ENCODE measurements at places on chromosomes 3 and 15.

DNA sequence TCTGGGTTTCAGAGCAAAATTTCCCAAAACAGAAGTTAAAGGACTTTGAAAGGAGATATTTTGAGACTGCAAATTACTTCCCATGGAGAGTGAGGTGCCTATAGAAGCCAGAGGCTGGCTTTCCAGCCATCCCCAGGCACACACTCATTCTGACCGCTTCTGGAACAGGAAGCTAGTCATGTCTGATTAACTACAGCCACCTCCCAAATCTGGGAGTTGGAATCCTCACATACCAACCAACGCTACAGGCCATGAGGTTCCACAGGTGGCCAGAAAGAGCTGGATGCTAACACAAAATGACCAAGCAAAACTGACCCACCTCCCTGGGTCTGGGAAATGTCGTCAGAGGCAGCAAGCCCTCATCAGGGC, 87.2 kb downstream of the SNRK start:
- DNase-seq, result no peak

DNA sequence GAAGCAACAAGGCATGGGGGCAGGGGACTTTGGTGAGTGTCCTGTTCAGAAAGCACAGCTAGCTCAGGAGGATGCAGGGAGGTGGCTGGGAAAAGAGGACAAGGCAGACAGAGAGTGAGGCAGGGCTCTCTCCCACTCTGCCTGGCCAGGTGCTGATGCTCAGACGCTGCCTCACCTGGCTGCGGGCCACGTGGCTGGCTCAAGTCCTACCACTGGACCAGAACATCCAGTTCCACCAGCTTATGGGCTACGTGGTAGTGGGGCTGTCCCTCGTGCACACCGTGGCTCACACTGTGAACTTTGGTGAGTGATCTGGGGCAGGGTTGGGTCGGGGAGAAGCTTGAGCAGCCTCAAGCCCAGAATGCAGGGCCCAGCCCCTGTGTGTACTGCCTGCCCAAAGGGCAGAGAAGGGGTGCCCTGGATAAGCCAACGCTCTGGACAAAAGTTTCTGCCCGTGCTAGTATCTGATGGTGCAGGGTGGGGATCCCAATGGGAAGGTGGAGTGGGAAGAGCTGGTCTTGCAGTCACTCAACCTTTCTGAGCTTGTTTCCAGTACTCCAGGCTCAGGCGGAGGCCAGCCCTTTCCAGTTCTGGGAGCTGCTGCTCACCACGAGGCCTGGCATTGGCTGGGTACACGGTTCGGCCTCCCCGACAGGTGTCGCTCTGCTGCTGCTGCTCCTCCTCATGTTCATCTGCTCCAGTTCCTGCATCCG, 20.9 kb downstream of the NOX5 start:
- DNase-seq, result no peak

DNA sequence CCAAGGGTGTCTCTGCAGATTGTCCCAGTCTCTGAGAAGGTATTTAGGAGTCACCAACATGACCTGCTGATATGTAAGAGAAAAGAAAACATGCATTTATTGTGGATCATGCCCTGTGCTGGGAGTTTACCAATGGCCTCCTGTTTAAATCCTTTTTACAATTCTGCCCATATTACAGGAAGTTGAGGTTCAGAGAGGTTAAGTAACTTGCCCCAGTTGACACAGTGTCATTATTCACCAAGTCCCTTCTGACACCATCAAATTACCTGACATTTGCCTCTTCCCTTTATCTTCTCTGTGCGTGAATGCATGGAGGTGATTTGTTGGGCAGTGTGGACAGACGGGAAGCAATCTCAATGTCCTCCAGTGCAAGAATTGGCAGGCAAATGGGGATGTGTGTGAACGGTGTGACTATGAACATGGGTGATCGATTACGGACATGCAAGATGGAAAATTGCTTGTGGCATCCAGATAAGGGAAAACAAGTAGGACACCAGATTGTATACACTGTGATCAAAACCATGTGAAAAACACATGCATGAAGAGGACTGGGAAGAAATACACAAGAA, 27.3 kb downstream of the ZNF710 start:
- no peak for DNase-seq

- peak; percentile 82 for DNase-seq
Observed at GRCh38 chr15:78374436-78375393, 34.6 kb downstream of the CRABP1 start.

DNA sequence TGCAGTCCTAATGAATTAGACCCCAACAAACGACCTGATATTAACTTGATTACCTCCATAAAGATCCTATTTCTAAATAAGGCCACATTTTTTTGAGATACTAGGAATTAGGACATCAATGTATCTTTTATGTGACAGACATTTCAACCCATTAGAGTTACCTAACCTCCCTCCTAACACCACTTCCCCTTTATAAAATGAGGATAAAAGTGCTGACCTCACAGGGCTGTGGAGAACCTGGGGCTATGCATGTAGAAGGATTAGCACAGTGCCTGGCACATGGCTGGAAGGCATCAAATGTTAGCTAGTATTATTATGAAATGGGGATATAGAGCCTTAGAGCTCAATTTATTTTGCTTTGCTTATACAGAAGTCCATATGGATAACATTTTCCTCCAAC, 53.5 kb upstream of the LRRN1 start:
- DNase-seq, result no peak

DNA sequence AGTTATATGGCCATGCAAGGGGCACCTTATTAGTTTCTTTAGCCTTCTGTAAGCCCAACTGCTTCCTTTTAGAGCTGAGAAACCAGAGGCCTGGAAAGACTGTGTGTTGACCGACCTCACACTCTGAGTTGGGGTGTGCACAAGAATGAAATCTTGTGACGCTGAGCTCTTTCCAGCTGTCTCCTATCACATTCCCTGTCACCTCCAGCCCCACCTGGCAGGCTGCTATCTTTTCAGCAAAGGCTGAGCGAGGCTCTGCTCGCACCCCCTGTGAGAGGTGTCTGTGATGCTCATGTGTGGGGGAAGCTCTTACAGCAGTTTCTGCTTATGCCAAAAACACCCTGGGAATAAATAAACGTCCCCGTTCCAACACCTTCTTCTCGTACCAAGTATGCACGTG, 27.0 kb upstream of the LPP start:
- DNase-seq, result no peak

DNA sequence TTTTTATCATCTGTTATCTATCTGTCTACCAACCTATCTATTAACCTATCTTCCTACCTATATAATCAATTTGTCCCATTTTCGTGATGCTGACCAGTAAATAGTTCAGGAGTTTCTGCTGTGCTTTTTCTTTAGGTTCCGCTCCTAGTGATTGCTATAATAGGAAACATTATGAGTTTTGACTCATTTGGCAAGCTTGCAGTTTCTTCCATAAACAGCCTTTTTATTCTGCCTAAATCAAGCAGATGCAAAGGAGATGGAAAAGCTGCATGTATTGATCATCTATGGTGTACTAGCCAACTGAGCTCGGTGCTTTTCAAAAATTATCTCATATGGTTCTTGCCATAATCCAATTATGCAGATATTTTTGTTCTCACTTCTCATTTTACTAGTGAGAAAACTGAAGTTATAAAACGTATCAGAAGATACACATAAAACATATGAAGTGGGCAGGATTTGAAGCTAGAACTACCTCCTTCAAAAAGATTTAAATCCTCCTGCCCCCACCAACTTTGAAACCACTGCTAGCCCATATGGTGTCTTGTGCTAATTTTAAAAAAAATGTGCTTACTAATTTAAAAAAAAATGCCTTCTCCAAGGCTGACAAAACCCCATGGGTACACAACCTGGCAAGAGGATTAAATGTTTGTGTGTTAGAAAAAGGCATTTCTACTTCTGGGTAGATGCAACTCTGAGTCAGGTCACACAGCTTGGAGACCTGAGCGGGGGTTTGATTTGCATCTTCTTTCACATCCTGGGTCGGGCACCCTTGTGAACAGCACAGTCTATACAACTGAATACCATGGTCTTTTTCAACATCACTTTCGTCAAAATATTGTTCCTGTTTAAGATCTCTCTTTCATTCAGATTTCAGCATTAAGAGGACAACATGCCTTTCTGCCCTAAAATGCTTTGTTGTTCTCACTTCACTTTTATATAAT, 267.0 kb downstream of the CHL1 start:
- DNase-seq, result no peak

GRCh38 chr3:155112661-155113389, 32.7 kb downstream of the MME start:
- DNase-seq, result no peak

Data from H4 (cell line).